ENCODE measurements at places on chromosomes 13 and 19.

- peak; percentile 66 for DNase-seq
Measured at GRCh38 chr19:52095172-52096014, at the start of gene ZNF841. TSS of gene ZNF841 (minus strand) at chr19:52095765. CDS start at chr19:52084801, 10,964 bp downstream.

DNA sequence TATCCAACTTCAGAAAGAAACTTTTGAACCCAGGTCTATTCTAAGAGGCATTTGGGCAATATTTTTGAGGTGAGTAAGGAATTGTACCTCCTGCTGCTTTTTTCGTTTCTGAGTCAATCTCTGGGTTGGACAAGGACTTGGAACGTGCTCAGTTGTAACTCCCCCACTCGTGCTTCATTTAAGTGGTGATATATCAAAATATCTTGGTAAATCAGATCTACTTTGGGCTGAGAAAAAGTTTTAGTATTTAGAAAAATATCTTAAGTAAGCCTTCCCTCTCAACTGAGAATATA, 728.9 kb downstream of the EFNB2 start:
- no peak for DNase-seq

DNA sequence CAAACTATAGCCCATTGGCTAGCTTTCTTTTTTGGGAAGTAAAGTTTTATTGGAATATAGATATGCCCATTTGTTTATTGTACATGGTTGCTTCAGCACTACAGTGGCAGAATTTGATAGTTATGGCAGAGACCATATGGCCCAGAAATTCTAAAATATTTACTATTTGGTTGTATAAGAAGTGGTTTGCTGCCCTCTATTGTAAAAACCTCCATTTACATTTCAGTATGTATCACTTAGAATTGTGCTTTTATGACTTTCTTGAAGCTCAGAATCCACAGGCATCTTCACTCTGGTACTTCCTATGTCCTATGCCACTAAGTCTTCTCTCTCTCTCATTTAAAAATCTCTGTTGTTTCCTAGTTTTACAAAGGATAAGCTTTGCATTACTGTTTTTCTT, 37.7 kb downstream of the DLEU7 start:
- DNase-seq = no peak

GRCh38 chr19:10120538-10121189, 965 bp upstream of the EIF3G start:
- DNase-seq = no peak

DNA sequence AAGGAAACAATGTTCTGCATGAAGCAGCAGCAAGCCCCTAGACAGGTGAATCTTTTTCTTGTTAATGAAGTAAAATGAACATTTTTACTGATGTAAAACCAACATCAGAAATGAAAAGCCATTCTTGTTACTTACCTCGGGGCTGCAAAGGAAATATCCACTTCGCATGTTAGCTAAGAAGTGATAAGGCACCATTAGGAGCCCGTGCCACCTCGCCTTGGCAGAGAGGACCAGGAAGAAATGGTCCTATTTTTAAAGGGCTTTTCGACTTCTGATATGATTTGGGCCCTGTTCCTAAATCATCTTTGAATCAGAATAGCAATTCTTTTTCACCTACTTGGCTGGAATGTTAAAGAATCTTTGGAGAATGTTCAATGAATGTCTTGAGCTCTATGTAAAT, 183.2 kb downstream of the OXGR1 start:
- no peak for DNase-seq

DNA sequence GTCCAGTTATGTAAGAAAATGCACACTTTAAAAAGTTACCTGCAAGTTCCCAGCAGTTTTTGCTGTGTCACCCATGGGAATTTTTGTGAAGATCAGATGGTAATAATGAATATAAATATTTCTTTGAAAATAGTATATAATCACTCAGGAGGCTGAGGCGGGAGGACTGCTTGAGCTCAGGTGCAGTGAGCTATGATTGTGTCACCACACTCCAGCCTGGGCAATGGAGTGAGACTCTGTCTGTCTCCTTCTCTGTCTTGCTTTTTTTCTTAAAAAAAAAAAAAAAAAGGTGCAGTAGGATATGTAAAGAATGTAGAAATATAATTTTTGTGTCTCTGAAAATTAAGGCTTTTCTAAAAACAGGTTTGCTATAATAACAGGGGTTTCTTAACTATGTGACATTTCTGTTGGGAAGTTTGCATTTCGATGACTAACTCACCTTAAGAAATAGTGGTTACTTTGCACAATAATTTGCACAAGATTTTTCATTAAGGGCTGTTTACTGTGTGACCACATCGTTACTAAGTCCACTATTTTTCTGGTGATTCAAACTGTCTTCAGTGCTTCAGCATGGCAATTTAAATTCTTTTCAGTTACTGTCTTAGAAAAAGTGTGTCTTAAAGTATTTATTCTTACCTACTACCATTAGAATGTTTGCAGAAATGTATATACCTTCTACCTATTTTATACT, 37.3 kb downstream of the DNAJC3 start:
- no peak for DNase-seq

DNA sequence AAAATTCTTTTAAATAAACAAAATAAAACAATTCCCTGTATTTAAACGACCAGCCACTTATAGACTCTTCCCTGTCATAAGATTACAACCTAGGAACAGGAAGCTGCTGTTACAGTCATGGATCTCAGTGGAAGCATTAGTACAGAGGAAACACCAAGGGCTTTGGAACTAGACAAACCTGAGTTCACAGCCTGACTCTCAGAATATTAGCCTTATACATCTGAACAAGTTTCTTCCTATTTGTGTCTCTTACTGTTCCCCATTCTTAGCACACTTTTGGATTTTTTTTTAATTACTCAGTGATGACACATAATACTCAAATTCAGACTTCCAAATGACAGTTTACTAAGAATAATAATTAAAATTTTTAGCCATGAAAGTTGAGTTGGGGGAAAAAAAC, 46.1 kb downstream of the ZDHHC20 start:
- no peak for DNase-seq

DNA sequence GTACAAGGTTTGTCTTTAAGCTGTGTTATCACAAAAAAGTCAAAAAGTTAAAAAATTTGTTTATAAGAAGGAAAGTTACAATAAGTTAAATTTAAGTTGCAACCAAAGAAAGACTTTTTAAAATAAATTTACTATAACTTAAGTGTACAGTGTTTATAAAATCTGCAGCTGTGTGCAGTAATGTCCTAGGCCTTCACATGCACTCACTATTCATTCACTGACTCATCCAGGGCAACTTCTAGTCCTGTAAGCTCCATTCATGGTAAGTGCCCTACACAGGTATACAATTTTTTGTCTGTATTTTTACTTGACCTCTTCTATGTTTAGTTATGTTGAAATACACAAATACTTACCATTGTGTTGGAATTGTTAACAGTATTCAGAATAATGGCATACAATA, 667.9 kb upstream of the SLITRK5 start:
- DNase-seq = no peak

GRCh38 chr13:67100730-67101129, 129.4 kb downstream of the PCDH9 start:
- DNase-seq = no peak

- no peak for DNase-seq
Measured at GRCh38 chr19:17111766-17112165, 36.2 kb downstream of the MYO9B start.

GRCh38 chr19:5023128-5023571, 54.2 kb downstream of the KDM4B start:
- DNase-seq = no peak

- peak; percentile 23 for DNase-seq
Measured at GRCh38 chr19:10228920-10229319, 2.2 kb downstream of the S1PR2 start.

Measured in T follicular helper cell (primary cell).